ENCODE measurements at places on chromosomes 2 and 18.

- no peak for DNase-seq
These were observed 227.8 kb downstream of the ACKR3 start for GRCh38 chr2:236797411-236797810.

DNA sequence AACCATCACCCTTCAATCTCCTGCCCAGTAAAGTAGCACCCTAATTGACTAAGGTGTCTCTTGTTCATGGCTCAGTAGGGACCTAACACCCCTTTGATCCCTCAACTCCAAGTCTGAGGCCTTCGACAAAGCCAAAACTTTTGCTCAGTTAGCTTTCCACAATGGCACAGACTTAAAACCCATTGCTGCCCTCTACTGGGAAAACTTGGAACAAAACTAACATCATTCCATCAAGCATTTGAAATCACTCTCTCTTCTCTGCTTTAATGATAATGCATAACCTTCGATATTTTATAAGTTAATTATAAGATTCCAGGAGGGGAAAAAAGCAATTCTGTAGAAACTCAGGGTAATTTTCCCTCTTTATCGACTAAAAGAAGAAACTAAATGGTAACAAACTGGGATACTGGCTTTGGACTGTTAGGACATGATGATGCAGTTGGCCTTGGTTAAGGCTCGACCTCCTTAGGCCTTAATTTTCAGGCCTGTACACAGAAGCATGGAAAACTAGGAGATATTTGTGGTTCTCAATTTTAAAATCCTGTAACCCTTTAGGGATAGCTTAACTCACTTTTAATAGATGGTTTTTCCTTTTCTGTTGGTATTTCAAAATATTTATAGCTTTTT lies 127.8 kb downstream of the STK39 start:
- no peak for DNase-seq

DNA sequence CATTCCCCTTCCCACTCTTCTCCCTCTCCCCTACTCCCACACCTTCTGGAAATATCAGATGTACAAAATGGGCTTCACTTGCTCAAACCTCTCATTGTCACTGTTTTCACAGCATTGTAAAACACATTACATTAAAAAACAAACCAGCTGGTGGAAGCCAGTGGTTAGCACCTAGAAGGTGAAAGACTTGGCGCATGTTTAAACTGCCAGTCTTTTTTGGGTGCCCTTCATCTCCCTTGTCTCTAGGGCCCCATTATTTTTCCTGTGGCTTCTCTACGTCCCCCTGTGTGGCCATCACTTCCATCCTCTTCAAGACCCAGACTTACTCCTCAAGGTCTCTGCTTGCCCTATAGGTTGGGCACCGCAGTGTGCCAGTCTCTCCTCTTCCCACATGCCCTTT lies 34.9 kb downstream of the MGAT5 start:
- no peak for DNase-seq

DNA sequence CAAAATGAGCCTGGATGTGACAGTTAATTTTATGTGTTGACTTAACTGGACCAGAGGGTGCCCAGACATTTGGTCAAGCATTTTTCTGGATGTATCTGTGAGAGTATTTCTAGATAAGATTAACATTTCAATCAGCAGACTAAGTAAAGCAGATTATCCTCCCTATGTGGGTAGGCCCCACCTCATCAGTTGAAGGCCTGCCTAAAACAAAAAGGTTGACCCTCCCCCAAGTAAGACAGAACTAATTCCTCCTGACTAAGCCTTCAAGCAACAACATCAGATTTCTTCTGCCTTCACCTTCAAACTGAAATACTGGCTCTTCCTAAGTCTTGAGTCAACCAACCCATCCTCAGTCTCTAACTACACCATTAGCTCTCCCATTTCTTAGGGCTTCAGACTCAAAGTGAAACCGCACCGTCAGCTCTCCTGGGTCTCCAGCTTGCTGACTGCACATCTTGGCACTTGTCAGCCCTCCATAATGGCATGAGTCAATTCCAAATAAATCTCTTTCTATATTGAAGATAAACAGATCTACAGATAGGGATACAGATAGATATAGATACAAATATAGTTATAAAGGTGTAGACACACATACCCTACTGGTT lies 47.9 kb downstream of the MEMO1 start:
- no peak for DNase-seq

DNA sequence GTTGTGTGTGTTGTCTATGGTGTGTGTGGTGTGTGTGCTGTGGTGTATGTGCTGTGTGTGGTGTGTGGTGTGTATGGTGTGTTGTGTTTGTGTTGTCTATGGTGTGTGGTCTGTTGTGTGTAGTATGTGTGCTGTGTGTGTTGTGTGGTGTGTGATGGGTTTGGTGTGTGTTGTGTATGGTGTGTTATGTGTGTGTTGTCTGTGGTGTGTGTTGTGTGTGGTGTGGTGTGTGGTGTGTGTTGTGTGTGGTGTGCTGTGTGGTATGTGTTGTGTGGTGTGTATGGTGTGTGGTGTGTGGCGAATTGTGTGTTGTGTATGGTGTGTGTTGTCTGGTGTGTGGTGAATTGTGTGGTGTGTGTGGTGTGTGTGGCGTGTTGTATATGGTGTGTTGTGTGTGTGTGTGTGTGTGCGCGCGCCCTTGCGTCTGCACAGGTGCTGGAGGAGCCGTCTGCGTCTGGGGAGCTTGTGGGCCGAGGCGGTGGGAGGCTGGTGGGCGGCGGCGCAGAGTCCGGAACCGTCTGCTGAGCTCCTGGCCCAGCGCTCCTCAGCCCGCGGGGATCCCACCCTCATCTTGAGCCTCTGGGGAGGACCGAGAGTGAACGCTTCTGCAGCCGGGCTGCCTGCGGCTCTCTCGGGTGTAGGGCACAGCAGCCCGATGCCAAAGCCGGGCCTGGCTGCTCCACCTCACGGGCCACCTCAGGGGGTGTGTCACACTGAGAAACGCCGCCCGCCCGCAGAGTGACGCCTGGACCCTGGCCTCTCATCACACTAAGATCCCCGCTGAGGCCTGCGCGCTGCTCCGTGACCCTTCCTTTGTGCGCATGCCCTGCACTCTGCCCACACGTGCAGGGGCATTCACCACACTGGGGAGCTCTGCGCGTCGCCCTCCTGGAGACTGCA lies 8.8 kb upstream of the ADI1 start:
- no peak for DNase-seq

DNA sequence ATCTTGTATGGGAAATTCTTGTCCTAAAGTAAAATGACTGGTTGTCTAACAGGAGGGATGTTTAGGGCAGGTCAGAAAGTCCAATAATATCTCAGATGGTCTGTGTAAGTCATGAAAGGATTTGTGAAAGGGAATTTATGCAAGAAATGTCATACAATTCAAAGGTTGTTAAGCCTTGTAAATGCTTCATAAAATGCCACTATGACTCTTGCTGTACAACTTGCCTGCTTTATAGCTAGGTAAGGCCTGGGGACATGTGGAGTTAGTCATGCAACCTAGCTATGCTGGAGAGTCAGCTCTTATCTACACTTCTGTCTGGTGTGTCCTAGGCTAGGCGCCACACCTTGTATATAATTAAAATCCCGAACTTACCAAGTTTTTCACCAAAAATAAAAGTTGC lies 36.9 kb upstream of the VWA3B start:
- no peak for DNase-seq

- DNase-seq, result peak; percentile 28
These were observed 900.5 kb upstream of the CRIM1 start for GRCh38 chr2:35454966-35455638.

- DNase-seq, result no peak
These were observed 19.3 kb upstream of the SMCHD1 start for GRCh38 chr18:2636126-2636631.

DNA sequence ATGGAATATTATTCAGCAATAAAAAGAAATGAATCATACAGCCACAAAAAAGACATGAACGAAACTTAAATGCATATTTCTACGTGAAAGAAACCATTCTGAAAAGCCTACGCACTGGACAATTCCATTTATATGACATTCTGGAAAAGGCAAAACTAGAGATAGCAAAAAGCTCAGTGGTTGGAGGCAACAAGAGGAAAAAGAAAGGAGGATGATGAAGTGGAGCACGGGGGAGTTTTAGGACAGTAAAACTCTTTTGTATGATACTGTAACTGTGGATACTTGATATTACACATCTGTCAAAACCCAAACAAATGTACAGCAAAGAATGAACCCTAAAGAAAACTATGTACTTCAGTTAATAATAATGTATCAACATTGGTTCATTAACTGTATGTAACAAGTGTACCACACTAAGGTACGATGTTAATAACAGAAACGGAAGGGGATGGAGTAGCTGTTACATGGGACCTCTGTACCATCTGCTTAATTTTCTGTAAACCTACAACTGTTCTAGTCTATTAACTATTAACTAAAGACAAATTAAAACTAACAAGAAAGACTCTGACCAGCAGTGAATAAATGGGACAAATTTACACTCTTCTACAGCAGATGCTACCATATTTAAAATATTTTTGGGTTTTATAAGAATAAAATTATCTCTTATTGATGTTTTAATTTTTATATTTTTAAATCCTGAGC lies 31.5 kb downstream of the ROCK2 start:
- DNase-seq, result no peak

DNA sequence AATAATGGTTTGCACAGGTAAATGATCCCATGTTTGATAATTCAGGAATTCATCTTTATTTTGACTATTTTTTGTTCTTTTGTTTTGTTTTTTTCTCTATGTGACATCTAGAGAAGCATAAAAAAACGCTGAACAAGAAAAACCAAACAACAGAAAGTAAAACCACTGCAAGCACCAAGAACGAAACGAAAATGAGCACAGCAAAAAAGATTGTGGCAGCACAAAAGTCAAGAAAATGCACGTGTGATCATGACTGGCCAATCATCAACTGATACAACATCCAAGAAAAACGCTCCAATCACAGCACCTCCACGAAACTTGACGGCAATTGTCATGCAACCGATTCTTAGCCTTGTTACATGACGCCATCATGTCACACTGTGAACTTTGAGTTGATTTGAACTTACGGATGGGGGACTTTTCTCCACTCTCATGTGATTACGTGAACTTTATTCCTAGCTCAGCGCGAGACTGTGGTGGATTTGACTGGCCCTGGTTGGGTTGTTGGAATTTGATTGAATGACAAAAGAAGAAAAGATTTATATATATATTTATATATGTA lies 318.7 kb downstream of the CELF4 start:
- DNase-seq, result no peak

GRCh38 chr2:231000211-231000904 lies 4.4 kb downstream of the SPATA3 start:
- DNase-seq, result no peak

DNA sequence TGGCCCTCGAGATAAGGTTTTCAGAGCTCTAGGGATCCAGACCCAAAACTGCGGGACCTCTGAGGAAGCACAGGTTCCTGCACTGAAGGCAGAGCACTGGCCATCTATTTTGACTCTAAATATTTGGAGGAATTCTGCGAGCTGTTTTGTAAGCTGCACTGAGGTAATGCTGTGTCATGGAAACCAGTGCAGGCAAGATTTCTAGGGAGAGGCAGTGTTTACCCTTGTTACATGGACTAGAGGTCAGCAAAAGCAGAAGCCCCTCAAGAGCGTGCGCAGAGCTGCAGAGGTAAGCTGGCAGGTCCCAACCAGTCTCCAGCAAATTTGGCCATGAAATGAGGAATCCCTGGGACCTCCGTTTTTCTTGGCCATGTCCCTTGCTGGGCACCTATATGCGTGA lies 137.3 kb downstream of the RNF152 start:
- DNase-seq, result no peak

GRCh38 chr2:231200805-231201474 lies 2.5 kb downstream of the ARMC9 start:
- DNase-seq, result no peak

DNA sequence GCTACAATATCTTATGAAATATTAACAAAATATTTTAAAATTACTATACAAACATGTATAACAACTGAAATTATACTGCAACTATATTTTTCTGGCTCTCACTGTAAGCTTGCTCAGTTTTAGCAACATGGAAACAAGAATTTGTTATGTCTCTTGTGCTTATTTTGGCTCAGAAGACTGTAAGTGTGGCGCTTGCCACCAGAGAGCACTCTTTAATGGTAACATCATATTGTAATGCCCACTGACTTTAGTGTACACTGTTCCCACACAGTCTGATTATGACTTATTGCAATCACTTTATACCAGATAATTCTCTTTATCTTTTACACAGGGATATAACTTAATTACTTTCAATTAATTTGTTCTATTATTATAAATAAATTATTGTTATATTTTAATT lies 1500.6 kb upstream of the TMEFF2 start:
- no peak for DNase-seq

GRCh38 chr2:212618636-212619035 lies 80.0 kb upstream of the ERBB4 start:
- no peak for DNase-seq

DNA sequence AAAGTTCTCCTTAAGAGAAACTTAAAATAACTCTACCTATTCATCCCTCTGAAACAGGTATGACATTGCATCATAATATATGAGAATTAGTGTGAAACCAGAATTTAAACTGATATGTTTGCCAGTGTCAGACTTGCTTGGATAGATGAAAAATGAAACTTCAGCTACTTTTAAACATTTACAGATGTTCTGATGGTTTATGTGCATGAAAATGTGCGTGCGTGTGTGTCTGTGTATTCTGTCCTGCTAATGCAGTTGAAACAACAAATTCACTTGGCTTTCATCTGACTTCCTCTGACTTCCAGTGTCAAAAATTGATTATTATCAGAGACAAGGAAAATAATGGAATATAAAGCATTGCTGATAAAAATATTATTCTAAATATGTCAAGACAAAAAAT lies 719.4 kb downstream of the LRP1B start:
- DNase-seq, result no peak

GRCh38 chr2:137056704-137057103 lies 291.4 kb downstream of the THSD7B start:
- DNase-seq, result no peak

- DNase-seq, result no peak
These were observed 76.3 kb downstream of the CAPN13 start for GRCh38 chr2:30730736-30731647.

GRCh38 chr2:206935991-206936842 lies 3.1 kb upstream of the CPO start:
- DNase-seq, result no peak

DNA sequence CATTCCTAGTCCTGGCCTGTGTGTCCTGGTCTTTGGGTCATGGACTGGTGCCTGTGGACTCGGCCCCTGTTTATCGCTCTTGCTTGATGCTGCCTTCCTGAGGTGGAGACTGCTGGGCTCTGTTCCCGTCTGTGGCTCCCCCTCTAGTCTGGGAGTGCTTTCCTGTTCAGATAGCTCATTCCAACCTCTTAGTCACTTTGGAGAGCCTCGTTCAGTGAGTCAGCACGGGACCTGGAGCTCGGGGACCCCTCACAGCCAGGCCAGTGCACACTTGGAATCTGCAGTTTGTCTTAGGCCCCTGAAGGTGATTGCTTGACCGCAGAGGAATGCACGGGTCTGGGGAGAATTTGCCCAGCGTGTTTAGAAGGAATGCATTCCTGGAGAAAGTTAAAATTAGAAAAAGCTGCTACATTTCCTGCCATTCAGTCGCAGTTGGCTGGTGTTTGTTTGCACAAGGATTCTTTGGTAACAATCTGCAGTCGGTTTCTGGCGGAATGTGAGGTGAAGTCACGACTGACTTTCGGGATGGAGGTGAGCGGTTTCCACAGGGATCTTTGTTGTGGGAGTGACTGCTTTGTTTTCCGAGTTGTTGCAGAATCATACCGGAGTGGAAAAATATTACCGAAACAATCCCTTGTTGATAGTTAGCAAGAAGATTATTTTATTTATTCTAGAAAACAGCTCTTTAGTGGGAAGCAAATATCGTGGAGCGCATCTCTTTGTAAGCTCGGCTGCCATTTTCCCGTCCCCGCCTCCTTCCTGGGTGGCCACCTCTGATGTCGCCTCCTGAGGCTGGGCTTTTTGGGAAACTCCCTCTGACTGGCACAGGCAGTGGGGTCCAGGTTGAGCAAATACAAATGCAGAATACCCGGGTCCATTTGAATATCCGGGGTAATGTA lies 29.6 kb downstream of the SH3BP4 start:
- peak; percentile 64 for DNase-seq

Measured in iPS DF 19.7 (cell line).